ENCODE measurements at places on chromosomes 4 and X.
A peak's percentile ranks its signal among the peaks of the same experiment; 100 is the strongest.

DNA sequence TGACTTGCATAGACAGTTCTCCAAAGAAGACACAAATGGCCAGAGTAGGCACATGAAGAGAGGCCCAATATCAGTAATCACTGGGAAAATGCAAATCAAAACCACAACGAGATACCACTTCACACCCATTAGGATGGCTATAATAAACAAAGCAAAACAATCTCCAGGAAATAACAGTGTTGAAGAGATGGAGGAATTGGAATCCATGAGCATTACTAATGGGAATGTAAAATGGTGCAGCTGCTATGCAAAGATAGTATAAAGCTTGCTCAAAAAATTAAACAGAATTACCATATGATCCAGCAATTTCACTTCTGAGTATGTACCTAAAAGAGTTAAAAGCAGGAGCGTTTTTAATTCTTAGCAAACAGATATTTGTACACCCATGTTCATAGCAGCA, 17.0 kb upstream of the TMEM33 start:
- DNase-seq = no peak

GRCh38 chr4:1855333-1856070, 454 bp downstream of the LETM1 start:
- DNase-seq = peak; percentile 12

DNA sequence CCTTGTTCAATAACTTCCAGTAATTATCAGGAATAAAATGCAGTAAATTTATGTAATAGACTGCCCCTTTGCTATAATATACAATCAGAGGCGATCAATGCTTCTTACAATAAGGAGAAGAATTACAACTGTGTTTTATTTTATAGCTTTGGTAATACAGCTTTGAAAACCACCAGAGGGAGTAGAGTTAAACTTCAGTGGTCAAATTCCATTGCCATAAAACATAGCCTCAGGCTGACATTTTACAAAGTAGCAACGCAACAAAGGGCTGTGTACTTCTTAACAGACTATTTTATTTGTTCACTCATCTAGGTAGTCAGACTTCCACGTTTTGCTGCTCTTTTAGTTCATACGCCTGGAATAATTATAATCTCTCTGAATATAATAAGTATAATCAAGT, 58.5 kb downstream of the TEX13C start:
- no peak for DNase-seq

GRCh38 chr4:140252742-140253555, 99.0 kb upstream of the MAML3 start:
- peak; percentile 62 for DNase-seq

- peak; percentile 14 for DNase-seq
Measured at GRCh38 chr4:152385551-152385950, 150.3 kb downstream of the FBXW7 start.

GRCh38 chr4:68461790-68462189, 14.5 kb downstream of the TMPRSS11E start:
- DNase-seq = no peak

DNA sequence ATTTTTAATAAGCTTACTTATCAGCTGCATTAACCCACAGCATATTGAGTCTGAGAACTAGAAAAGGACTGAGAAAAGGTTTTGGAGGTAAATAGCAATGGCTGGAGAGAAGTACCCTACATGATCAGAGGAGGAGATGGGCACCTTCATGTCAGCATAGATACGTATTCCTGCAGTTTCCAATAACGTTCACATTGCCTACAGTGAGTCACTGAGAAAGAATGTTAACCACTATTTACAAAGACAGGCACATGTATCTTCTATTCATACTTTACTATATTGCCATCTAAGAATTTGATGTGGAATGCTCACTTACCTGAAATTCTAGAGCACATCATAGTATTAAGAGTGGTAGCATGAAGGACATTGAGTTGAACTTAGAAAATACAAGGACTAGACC, 92.5 kb downstream of the TLL1 start:
- no peak for DNase-seq

DNA sequence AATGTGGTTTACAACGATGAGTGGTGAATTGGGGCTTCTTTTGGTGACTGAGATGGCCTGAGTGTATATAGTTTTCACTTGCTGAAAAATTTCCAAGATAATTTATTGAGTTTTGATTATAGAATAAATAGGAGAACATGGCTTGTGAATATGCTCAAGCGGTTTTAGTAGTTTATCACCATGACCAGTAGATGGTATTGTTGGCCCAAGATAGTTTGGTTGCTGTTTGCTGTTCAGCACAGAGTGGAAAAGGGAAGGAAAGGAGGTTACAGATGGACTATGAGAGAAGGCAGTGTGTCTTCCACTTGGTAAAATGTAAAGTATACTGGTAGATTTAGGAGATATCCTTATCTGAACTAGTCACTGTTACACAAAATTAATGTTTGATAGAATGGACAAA, 55.8 kb upstream of the POU4F2 start:
- DNase-seq = peak; percentile 9

DNA sequence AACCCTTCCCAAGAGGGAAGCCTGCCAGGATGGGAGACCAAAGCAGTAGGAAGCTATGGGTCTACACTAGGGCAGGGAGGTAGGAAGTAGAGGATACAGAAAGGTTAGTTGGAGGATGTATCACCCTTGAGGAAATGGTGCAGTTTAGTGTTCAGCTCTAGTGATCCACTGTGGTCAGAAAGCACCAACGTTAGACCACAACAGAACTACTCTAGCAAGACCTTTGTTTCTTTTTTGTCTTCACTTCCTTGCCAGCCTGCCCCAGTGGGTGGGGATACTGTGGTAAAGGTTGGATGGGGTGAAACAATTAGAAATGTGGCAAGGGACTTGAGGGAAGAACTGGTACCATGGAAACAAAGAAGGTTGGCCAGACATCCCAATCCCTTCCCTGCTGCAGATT, 83.3 kb downstream of the DDIT4L start:
- no peak for DNase-seq

- no peak for DNase-seq
Measured at GRCh38 chr4:132504438-132504837, 644.7 kb upstream of the PCDH10 start.

- DNase-seq = no peak
Measured at GRCh38 chr4:88693792-88694191, 3.8 kb downstream of the NAP1L5 start.

- no peak for DNase-seq
Measured at GRCh38 chr4:44914748-44915147, 188.4 kb upstream of the GNPDA2 start.

DNA sequence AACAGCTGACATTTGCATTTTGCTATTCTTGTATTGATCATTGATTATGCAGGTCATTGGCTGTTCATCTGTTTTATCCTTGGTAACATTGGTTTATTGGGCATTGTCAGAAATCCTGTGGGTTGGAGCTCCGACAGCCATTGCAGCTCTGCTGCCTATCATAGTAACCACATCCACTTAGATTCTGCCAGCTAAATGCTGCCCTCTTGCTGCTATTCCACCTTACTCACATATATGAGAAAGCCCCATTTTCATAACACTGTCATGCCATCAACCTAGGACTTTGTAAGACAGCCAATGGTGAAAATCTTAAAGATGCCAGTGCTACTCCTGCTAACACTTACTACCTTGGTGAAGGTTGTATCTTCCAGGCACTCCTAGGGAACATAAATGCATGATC, 187.3 kb upstream of the CXCL13 start:
- no peak for DNase-seq

DNA sequence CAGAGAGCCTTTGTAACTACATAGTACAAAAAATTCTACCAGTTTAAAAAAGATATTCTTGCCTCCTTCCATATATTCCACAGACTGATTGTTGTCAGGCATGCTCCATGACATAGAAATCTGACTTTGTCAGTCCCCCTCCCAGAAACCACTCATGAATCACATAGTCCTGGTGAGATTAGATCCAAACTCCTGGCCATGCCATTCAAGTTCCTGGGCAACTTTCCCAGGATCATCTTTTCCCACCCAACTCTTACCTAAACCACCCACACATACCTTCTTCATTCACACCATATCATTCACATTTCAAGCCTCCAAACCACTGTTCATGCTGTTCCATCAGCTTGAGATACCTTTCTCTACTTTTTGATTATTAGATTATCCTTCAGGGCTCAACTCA, 46.4 kb downstream of the SLC16A2 start:
- no peak for DNase-seq

DNA sequence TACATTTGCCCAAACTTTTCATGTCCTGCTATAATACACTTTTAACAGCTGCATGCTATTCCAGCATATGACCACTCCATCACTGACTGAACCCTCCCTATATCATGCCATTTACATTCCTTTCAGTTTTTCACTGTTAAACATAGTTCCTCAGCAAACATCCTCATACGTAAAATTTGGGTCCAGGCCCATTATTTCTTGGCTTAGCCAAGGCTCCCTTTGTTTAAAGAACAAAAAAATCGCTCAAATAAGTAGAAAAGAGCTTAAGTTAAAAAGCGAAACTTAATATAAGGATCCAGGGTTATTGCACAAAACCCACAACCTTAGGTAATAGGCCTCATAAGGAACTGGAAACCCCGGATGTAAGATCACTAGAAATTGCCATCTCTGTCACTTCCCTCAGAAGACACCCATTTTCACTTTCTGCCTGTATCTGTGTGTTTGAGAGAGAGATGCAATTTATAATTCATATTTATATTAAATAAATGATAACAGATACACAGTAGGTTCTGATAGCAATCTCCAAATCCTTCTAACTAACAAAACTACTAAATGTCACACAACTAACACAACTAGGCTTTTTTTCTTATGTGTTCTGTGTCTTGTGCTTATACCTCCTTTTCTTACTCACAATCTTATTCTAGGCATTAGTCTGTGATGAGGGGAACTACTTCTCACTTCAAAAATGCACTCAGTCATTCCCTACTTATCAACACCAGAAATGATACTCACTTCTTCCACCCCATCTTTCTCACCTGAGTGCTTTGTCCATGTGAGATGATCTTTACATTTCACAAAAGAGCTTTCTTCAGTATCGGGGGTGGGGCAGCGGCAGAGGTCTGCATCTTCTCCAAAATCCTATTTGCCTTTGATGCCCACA, 59.9 kb upstream of the FAM241A start:
- DNase-seq = peak; percentile 92

DNA sequence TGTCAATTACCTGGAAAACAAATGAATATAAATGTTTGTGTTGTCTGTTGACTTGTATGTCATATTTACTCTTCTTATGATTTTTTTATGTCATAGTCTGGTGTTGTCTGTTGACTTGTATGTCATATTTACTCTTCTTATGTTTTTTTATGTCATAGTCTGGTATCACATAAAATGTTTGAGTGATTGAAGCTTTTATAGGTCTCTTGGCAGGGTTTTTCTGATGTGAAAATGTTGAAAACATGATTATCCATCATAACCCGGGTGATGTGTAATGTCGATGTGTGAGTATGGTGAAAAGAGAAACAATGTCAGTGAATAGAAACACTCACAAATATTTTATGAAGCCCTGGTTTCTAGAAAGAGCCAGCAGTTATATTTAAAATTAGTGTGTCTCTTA, 335.7 kb downstream of the BMPR1B start:
- DNase-seq = no peak

GRCh38 chr4:24249972-24250371, 334.4 kb downstream of the DHX15 start:
- DNase-seq = no peak

DNA sequence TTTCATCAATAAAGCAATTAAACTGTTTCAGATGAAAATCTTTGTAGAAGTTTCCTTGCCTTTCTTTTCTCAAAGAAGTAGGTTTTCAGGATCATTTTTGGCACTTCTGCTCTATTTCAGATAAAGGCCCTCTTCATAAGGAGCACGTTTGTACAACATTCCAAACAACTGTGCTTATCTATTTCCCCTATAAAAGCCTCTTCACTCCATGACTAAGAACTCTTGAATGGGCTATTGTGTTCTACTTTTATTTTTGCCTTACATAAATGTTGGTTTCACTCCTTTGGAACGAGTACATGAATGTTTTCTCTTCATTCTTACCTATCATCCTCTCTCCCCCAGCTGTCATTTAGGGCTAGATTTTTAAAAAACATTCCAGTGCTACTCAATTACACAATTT, 288.0 kb upstream of the PPP1R2C start:
- DNase-seq = no peak

DNA sequence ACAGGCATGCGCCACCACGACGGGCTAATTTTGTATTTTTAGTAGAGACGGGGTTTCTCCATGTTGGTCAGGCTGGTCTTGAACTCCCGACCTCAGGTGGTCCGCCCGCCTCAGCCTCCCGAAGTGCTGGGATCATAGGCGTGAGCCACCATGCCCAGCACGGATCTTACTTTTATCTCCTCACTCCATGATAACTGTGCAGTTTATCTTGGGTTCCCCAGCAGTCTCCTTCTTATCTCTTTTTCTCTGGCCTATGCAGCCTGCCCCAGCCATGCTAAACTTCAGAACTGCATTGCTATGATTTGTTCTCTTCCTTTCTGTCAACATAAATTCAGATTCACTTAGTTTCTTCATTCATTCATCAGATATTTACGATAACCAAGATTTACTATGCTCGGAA, 22.4 kb downstream of the PAGE1 start:
- no peak for DNase-seq

- peak; percentile 89 for DNase-seq
Measured at GRCh38 chrX:74343343-74344279, 39.6 kb downstream of the ZCCHC13 start.

DNA sequence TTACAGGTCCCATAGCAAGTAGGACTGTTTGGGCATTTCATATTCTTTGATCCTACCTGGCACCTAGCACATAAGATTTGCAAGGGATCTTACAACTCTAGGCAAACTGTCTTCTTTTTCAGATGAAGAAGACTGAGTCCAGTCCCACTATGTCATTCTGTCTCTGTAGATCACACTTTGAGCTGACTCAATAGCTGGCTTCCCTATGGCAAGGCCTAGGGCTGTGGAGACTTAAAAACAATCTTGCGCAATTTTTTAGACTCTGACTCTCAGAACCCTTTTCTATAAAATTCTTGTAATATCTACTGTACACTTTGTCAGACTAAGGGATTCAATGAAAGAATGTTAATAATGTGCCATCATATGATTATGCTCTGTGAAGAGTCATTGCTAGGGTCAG, 26.7 kb downstream of the OTC start:
- peak; percentile 59 for DNase-seq

GRCh38 chrX:104913348-104913747, 307.1 kb downstream of the TEX13A start:
- DNase-seq = no peak

- no peak for DNase-seq
Measured at GRCh38 chr4:183609151-183609550, 49.8 kb downstream of the RWDD4 start.

DNA sequence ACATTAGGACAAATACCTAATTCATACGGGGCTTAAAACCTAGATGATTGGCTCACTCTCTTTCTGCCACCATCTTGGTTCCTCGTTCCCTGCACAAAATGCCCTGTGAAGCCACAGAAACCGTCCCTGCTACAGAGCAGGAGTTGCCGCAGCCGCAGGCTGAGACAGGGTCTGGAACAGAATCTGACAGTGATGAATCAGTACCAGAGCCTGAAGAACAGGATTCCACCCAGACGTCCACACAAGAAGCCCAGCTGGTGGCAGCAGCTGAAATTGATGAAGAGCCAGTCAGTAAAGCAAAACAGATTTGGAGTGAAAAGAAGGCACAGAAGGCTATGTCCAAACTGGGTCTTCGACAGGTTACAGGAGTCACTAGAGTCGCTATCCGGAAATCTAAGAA, 34.3 kb downstream of the TRIM61 start:
- DNase-seq = no peak
